Activated CD8-positive, alpha-beta memory T cell treated with anti-CD3 and anti-CD28 coated beads for 1 hour (primary cell): ENCODE measurements at places on chromosomes 2 and 18.
A peak's percentile ranks its signal among the peaks of the same experiment; 100 is the strongest.

DNA sequence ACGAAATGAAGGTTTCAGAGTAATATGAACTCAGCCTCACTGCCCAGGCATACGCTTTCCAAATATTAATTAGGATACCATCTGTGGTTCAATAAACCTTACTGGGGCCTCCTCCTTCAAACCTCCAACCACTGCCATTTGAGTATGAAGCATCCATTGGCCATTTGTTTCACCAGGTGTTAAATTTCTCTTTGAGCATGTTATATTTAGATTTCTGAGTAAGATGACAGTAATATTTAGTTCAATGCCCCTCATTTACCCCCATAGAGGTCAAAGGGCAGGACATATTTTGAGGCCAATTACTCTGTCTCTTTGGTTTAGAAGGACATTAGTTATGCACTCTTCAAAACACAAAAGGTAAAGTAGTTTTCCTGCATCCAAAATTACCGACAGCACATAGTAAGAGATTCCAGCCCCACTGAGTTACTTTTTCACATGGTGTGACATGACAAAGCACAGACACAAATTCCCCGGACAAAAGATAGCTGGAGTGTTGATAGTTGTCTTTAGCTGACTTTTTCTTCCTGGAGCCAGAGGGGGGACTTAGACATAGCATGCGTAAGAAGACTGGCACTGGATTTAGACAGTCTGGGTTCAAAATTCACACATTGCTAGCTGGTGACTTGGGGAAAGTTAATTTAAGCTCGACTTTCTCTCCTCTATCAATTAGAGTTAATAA lies 33.1 kb upstream of the LNPK start:
- DNase-seq: no peak

- no peak for DNase-seq
These were observed 80.7 kb downstream of the PTPN2 start for GRCh38 chr18:12803069-12803936.

DNA sequence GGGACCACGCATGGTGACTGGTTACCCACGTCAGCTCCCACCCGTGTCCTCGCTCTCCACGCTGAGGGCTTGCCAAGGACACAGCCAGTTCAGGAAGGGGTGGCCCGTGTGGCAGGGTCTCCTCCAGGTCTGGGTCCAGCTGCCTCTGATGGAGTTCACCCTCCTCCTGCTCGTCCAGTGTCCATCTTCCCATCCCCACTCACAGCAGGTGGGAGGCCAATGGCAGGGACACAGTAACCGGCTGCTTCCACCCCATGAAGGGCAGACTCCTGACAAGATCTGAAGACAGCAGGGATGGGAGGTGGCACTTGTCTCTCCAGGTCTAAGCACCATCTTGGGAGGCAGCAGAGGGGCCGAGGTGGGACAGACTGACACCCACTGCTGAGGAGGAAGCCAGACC lies 106.4 kb downstream of the NDUFA10 start:
- no peak for DNase-seq

DNA sequence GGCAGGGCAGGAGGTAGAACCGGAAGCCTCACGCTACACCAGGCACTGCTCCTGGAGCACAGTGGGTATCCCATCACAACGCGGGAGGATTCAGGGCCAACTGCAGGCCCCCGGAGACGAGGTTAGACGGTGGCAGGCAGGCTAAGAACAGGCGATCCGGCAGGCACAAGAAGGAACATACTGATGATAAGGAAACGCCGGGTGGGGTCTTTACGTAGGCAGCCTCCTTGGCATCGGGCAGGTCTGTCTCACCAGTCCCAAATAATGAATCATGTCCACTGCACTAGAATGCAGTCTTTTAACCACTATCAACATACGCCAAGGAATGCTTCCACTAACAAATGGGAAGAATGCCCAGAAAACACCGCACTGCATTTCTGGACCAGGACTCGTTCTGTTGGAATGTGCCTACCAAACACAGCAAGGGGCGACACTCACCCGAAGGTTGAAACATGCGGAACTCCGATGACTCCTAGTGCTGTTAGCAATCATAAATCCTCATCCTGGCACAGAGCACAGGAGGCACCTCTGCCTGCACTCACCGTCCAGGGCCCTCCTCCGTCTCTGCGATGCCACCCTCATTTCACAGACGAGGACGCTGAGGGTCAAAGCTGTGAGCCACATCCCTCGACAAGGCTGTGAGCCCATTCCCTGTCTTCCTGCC lies 35.2 kb downstream of the ZNF516 start:
- DNase-seq: no peak

DNA sequence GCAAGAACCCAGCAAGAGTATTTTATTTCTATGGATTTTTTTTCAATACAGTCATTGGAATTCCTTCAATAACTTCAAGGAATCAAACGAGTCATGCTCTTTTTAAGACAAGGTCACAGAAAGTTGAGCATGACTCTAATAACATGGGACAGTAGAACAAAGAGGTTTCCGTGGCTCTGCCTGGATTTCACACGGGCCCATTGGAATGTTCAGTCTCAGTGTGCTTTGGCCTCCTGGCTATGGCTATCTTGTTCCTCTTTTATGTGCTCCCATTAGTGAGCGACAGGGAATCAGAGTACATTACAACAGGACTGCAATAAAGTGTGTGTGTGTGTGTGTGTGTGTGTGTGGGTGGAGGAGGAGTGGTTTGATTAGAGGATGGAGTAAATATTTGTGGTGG lies 312.4 kb downstream of the DCC start:
- no peak for DNase-seq

GRCh38 chr2:71610671-71611070 lies 157.3 kb downstream of the DYSF start:
- DNase-seq: no peak

GRCh38 chr2:216971593-216971992 lies 111.7 kb upstream of the TNP1 start:
- DNase-seq: no peak

GRCh38 chr2:33289961-33290360 lies 186.5 kb upstream of the RASGRP3 start:
- no peak for DNase-seq

GRCh38 chr2:203225423-203226039 lies 13.3 kb upstream of the CYP20A1 start:
- no peak for DNase-seq

DNA sequence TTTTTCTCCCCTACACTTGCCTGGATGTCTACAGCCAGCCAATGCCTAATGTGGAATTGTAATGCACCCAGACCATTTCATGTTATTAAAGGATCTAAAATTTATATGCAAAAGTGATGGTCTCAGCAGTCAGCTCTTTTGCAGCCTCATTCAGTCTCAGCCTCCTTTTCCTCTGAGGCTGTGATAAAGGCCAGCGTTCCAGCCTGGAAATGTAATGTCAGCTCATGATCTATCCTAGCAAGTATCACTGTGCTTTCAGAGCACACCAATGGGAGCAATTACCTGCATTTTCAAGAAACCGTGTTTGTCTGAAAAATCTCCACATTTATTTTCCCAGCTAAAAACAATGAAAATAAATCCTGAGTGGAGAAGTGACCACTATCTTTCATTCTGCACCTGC lies 274.6 kb downstream of the CDH20 start:
- no peak for DNase-seq

- DNase-seq: no peak
These were observed 43.2 kb downstream of the HNMT start for GRCh38 chr2:138007431-138007830.

DNA sequence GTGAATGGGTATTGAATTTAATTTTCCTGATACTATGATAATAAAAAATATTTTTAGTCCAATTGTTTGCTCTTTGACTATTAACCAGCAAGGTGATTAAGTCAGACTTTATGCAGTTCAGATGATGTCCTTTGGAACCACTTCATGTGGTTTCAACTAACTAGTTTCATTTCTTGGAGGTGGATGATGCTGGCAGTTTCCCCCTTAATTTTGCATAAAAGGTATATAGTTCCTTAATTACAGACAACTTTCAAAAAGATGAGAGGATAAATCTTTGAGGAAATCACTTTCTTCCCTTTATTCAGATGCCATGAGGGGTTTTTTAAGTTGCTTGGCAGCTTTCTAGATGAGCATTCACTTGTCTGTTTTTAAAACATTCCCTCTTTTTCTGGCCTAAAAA lies 223.1 kb downstream of the PHLPP1 start:
- no peak for DNase-seq

DNA sequence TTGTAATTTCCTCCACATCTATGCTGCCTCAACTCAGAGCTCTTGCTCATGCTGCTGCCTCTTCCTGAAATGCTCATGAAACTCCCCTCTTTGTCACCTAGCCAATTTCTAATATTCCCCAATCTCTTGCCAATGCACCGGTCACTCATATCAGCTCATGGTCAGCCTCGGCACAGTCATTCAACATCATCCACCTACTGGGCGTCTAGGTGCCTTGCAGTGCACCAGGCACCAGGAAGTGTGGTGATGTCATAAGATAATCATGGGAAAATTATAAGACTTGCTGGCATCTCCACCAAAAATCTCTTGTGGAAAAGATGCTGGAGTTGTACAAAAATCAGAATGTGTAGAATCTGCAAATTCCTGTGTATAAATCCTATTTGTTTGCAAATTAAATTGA lies 52.6 kb upstream of the RAB27B start:
- no peak for DNase-seq

GRCh38 chr2:26579025-26579722 lies 62.0 kb downstream of the CIB4 start:
- DNase-seq: no peak

- DNase-seq: no peak
These were observed 92.4 kb downstream of the RHOB start for GRCh38 chr2:20539133-20539719.

- no peak for DNase-seq
These were observed 144.0 kb downstream of the TMEM163 start for GRCh38 chr2:134574611-134575330.

DNA sequence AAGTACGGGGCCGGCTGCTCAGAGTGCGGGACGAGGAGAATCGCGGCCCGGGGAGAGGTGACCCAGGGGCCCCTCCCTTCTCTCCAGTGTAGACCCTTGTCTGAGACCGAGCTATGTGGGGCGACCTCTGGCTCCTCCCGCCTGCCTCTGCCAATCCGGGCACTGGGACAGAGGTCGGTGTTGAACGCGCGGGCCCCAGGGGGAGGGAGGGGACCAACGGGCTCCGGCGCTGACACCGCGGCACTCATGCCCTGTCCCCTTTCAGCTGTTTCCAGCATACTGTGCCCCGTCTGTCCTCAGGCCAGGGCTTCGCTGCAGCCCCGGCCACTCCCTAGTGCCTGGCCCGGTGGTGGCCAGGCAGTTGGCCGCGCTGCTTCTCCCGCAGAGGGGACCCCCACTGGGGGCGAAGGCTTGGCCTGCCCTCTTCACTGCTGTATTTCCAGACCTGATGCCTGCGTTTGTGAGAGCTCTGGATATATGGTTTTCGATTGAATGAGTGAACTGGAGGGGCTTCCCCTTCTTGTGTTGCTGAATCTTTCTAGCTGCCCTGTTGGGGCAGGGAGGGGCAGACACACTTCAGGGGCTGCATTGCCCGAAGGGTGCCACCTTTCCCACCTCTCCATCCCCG lies 809 bp downstream of the DBI start:
- DNase-seq: peak; percentile 11

DNA sequence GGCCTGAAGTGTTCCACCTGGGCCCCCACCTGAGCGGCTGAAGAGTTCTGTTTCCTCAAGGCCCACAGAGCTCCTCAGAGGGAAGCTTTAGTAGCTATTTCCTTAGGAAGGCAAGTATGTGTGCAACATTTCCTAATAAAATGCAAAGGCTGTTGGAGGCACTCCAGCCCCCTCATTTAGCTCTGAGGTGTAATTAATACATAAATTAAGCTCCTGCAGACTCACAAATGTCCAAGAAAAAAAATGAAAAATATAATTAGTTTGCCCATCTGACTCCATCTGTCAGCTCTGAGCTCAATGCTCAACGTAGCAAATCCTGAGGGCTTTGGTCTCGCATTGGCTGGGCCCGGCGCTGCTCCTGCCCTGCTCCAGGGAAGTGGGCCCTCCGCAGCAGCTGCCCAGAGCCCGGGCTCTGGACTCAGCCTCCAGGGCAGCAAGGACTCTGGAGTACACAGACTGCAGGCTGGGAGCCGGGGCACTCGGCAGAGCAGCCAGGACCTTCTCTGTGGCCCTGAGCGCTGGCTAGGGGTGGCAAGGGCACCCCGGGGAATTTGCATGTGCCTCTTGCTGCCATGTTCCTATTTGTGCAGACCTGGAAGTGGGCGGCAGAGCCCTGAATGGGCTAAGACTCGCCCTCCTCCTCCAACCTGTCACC lies 23.4 kb upstream of the C1QL2 start:
- DNase-seq: no peak

GRCh38 chr18:50306944-50307343 lies 19.5 kb upstream of the CXXC1 start:
- no peak for DNase-seq

DNA sequence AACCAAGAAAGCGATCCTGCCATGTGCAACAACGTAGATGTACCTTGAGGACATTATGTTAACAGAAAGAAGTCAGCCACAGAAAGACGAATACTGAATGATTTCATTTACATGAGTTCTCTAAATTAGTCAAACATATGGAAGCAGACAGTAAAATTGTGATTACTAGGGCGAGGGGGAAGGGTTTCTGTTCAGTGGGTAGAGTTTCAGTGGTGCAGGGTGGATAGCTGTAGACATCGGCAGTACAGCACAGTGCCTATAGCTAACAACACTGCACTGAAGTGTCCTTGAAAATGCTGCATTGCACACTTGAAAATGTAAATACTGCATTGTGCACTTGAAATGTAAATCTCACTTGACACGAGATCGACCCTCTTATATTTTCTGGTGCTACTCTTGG lies 275.3 kb downstream of the GALR1 start:
- DNase-seq: no peak
